ENCODE measurements at places on chromosomes 5 and 9. TPM values are rescaled to one million over a fixed set of nuclear protein-coding genes. Genes with fewer than 3 reads are reported as not detected.

- no peak for DNase-seq
- H3K4me3 ChIP-seq = no peak overlapping the region
- H3K36me3 ChIP-seq = peaks cover 4% of the 10 kb centered on the region
- peaks cover 13% of the 10 kb centered on the region for H3K4me1 ChIP-seq
These were observed 45.4 kb downstream of the HACD4 start for GRCh38 chr9:20985851-20986600.

Gene CDX1
- total RNA-seq = 1.8 TPM

- no peak for DNase-seq
- H3K27me3 ChIP-seq = no peaks in the 10 kb centered on the region
- no peaks in the 10 kb centered on the region for H3K4me1 ChIP-seq
These were observed 89.6 kb upstream of the CACNA1B start for GRCh38 chr9:137787786-137788505.

Gene PCDHA6
- not detected for total RNA-seq

Gene CD180
- not detected for total RNA-seq
